Central memory CD4-positive, alpha-beta T cell (primary cell): ENCODE measurements at places on chromosomes 5 and 9.

DNA sequence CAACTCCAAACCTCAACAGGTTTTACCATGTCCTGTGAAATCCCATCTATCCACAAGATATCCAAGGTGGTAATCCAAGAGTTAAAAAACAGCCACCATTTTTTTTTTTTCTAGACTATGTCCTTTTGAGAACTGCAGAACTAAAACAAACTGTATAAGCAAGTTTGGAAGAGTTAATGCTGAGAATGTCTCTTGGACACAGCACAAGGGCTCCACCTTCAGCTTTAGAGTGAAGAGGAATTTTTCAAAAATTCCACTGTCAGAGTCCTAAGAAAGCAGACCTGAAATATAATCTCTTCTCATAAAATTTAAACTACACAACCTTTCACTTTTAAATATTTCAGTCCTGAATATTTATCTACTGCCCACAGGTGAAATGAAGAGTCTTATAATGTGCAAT, 167.8 kb upstream of the CCNG1 start:
- DNase-seq, result no peak

GRCh38 chr5:147857302-147858129, 21.0 kb upstream of the SCGB3A2 start:
- no peak for DNase-seq

- no peak for DNase-seq
Measured at GRCh38 chr5:27682600-27682999, 644.2 kb upstream of the CDH9 start.

DNA sequence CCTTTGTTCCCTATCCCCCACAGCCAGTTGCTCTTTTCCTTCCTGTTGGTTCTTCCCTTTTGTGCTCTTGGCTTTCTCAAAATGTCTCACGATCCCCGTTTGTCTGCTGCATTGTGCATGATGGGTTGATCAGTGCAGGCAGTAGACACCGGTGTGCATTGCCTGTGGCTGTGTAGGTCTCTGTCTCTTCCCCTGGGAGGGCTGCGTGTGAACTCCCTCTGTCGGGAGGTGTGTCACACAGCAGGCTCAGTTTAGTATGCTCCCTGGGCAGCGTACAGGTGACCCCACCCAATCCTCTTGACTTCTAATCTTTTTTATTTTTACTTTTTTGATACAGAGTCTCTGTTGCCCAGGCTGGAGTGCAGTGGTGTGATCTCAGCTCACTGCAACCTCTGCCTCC, 265.3 kb downstream of the FSTL4 start:
- no peak for DNase-seq

DNA sequence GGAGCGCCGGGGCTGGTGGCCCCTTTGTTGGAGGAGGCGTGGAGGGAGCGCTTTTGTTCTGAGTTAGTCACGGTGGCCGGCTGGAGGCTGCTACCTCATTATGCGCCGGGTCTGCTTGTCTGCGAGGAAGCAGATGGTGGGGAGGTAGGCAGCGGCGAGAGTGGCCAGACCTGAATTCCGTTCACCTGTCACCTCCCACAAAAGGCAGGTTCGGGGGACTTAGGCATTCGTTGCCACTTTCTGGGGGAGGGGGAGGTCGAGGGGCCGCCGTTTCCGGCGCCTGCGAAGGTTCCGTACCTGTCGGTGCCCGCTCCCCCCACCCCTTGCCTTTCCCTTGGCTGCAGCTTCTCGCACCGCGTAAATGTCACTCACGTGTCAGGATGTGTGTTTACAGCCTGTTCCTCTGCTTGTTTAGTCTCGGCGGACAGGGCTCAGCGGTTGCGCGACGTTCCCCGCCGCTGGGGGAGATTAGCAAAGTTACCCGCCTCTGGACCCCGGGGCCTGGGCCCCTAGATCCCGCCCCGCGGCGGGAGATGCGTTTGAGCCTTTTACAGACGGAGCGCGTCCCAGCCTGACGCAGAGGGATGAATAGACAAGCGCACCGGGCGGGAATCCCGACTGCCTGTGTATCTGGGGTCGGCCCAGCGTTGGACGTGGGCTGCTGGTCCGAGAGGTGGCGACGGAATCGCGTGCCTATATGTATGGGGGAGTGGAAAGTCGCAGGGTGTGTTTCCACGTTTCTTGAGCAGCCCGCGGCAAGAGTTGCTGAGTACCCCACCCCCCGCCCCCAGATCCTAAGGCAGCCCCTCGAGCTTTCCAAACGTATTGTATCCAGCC, 2.7 kb upstream of the LHX2 start:
- no peak for DNase-seq
